CD4-positive, alpha-beta T cell treated with Interleukin-15 for 1 hour (primary cell): ENCODE measurements at places on chromosomes 13 and 19.

- no peak for DNase-seq
Measured at GRCh38 chr13:52845334-52845761, 3.1 kb downstream of the PCDH8 start.

DNA sequence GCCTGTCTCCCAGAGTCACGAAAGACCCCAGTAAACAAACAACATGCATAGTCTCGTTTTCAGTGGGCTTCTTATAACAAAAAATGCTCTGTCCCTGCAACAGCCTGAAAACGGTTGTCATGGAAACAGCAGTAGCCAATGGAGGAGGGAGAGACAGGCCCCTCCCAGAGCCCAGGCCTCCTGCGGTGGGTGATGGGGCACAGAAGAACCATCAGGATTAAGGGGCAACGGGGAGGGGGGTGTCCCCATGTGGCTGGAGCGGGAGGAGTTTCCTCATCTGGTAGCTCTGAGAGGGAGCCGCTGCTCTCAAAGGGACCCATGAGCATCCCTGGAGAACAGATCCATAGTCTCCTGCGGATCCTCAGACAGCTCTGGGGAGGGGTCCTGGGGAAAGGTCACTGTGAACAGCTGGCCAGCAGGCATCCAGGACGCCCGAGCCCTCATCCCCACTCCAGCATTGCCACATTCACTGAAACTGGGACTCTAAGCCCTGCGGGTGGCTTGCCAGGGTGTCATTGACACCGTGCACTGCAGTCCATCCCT is 37.5 kb upstream of the PNMA8B start:
- no peak for DNase-seq

DNA sequence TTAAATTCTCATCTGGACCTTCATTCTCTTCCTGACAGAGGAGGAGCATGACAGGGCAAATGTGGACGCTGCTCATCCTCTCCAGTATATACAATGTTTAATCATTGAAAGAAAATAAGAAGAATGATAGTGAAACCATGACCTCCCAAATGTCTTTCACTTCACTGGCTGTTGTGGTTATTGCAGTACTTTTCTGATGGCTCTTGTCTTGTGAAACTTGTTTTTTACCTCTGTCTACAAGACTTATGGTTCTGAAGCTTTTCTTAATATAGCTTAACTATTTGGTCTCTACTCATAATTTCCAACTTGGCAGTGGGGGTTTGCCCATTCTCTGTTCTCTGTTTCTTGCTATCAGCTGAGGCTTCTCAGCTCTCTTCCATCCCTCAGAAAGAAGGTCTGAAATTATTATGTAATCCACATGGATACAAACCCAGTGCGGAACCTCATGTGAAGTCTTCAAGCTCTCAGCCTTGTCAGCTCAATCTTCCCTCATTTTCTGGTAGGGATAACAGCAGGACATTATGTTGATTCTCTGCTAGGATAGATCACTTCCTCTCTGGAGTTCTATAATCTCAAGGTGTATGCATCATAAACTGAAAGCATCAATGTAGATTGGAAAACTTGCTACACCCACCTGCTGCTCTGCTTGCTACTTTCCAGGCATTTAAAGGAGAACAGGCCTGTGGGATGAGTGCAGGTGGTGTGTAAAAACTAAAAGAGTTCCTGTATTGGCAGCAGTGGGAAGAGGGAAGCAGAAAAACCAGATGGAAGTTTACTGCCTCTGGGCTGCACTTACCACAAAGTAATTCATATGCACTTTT is 250.3 kb upstream of the HTR2A start:
- no peak for DNase-seq

DNA sequence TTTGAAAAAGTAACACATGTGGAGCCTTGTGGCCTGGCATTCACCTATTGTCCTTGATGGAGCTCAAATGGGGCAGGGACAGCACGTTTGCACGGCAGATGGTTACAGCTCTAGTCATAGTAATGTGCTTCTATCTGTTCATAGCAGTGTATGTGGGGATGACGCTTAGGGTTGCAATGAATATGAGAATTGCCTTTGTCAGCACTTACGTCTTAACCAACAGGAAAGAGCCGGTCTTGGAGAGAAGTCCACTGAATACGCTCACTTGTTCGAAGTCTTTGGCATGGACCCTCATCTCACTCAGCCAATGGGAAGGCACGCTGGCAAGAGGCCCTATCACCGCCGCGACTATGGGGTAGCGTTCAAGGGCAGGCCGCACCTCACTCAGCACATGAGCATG is 18.9 kb upstream of the OR7D2 start:
- DNase-seq, result no peak

DNA sequence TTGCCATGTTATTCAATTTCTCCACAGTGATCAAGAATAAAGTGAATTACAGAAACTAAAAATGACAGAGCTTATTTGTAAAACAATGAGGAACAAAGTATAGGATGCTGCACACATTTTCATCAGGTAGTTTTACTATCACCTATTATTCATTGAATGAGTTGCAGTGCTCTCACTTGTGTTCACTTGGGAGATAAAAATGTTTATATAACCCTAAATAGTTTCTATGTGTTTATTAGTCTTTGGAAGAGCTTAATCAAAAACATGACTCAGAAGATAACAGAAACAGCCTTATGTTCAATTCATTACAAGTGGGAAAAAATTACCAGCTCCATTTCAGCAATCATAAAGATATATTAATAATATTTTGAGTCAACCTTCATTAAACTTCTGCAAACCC is 796.2 kb downstream of the SLITRK1 start:
- DNase-seq, result no peak

GRCh38 chr13:51995677-51996551 is 15.3 kb downstream of the ATP7B start:
- DNase-seq, result no peak

DNA sequence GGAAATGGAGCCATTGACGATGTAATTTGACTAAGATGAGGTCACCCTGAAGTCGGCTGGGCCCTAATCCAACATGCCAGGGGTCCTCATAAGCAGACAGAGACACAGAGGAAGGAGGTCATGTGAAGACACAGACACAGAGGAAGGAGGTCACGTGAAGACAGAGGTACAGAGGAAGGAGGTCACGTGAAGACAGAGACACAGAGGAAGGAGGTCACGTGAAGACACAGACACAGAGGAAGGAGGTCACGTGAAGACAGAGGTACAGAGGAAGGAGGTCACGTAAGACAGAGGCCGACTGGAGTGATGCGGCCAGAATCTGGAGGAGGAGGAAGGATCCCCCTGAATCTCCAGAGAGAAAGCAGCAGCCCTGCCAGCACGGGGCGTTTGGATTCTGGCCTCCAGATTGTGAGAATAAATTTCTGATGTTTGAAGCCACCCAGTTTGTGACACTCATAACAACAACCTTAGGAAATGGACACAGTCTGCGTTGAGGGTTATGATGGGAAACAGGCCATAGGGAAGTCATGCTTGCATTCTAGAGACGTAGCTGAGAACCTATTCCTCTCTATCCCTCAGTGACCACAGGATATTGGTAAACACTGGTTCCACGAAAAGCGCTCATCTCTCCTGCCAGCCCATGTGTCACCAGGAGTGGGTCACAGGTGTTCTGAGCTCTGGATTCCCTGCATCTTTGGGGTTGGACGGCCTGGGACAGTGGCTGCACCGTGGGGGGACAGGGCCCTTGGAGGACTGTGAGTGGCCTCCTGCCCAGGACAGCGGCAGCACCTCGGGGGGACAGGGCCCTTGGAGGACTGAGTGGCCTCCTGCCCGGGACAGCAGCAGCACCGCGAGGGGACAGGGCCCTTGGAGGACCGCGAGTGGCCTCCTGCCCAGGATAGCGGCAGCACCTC is 108.5 kb downstream of the SOX1 start:
- peak; percentile 14 for DNase-seq

DNA sequence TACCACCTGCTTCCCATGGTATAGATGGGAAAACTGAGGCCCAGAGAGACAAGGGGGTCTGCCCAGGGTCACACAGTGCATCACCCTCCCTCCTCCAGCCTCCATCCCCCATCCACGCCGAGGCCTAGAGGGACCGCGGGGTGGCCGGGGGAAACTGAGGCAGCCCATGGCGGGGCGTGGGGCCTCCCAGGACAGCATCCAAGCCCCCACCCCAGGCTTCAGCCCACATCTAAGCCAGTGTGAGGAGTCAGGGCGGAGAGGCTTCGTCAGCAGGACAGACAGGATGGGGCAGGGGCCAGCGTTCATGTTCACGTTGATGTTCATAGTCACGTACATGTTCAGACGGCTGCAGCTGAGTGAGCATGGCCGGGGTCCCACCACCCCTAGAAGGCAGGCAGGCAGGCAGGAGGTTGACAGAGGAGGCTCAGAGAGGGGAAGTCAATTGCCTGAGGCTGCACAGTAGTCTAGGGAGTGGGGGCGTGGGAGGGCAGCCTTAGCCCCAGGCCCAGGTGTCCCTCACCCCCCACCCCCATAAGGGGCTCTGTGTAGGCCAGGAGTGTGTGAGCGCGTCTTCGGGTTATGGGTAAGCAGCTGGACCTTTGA is 23.3 kb downstream of the SMIM24 start:
- DNase-seq, result no peak

DNA sequence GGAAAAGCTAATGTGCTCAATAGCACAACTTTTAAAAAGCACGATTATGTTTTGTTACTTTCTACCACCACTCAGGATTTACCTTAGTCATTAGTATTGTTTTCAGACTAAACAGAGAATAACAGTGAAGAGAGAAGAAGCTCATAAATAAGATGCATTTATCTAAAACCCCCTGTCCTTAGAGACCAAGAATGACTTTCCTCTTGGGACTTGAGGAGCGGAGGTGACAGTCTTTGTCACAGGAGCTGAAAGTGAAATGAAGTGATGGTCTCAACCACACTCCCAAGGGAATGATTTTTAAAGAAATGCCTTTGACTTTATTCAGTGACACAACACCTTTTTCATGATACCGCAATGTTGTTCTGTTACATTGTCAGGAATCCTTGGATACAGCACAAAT is 190.6 kb upstream of the NBEA start:
- no peak for DNase-seq

- DNase-seq, result no peak
Measured at GRCh38 chr13:21676611-21677021, 5.7 kb downstream of the FGF9 start.

DNA sequence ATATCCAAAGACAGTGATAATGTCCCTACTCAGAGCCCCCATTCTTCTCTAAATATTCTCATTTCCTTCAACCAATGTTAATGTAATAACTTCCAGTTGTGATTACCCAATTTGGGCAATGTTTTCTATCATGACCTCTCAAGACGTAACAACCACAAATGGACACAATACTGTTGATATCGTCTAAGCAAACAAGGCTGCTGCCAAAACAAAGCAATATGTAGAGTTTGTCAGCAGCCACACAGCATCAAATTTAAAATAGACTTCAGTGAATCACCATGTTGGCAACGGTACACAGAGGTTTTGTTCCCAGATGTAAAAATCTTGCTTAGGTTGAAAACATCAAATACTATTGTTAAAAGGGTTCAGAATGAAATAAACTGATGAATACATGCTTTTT is 205.1 kb downstream of the DACH1 start:
- no peak for DNase-seq

- DNase-seq, result peak; percentile 22
Measured at GRCh38 chr13:73230716-73231115, 171.9 kb downstream of the KLF5 start.

GRCh38 chr13:73061473-73061872 is 2.7 kb downstream of the KLF5 start:
- no peak for DNase-seq

DNA sequence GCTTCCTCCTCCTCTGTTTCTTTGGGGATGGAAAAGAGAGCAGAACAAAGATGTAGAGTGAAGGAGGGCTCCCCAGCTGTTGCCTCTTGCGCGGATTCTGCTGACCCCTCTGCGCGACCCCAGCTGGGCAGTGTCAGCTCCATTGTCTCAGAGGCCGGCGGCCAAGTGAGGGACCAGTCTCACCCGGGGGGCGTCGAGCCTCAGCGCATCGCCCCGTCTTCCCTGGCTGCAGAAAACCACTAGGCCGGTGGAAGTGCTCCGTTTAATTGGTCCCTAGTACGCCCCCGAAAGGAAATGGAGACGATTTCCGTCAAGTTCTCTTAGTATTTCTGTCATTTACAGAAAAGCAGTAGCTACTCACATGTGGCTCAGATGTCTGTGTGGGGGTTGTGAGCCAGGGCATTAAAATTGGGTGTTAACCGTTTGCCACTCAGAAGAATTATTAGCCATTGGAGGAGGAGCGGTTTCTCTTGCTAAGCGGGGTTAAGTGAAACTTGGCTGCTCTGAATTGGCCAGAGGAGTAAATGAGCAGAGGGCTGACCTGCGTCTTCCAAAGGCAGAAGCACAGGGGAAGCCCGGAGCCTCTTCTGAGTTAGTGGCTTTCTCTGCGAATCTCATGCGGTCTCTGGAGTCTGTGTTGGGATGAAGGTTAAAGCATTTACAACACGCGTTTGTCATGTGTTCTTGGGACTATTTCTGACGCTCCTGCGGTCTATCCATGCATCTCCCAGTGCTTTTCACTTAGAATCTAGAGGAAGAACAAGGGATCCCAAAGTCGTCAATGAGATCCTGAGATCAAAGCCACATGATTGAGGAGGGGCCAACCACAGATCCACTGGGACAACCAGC is 132.8 kb upstream of the MYO16 start:
- no peak for DNase-seq

DNA sequence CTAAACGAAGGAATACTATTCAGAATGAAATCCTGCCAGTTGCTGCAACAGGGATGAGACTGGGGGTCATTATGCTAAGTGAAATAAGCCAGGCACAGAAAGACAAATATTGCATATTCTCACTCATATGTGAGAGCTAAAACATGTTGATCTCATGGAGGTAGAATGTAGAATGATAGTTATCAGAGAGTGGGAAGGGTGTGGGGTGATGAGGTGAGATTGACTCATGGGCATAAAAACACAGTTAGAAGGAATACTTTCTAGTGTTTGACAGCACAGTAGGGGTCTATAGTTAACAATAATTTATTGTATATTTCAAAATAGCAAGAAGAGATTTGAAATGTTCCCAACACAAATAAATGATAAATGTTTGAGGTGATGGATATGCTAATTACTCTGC is 7.8 kb upstream of the OR7C2 start:
- no peak for DNase-seq

DNA sequence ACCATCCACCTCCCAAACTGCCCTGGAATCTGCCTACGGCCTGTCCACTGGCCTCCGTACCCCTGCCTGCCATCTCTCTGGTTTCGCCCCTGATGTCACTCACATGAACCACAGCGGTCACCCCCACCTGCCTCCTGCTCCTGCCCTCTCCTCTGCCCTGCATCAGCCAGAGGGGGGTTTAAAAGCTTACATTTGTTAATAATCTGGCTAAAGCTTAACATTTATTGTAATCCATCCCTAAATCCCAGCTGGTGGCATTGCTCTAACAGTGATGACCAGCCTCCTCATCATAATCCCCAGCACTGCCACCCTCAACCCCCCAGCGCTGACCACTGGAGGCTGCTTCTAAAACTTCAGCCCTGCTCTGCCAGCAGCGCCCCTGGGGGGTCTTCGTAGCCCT is 38.9 kb downstream of the DNM2 start:
- no peak for DNase-seq
